Activated T-helper 17 cell treated with anti-CD3 and anti-CD28 coated beads, Interleukin-2, amount 50 U/mL, for 72 hours (primary cell): ENCODE measurements at places on chromosomes 12 and 14. TPM values are rescaled to one million over a fixed set of nuclear protein-coding genes. Genes with fewer than 3 reads are reported as not detected.

Gene TNS2
- total RNA-seq, result 4.6 TPM

Gene BBOF1
- total RNA-seq, result 0.91 TPM

Gene GALNT9
- 0.34 TPM for total RNA-seq

Gene SSTR1
- total RNA-seq, result not detected

Gene CD69
- total RNA-seq, result 51.8 TPM

Gene TAS2R30
- 4.0 TPM for total RNA-seq

Gene SLC10A1
- not detected for total RNA-seq

Gene IFI27L2
- total RNA-seq, result 58.5 TPM

Gene SYCP3
- total RNA-seq, result 0.30 TPM

Gene ARHGEF40
- total RNA-seq, result not detected

Gene PGAM5
- total RNA-seq, result 38.4 TPM

Gene CCDC197
- total RNA-seq, result not detected

Gene LACRT
- total RNA-seq, result not detected

Gene LRP1-AS
- total RNA-seq, result not detected

Gene ERBB3
- 0.56 TPM for total RNA-seq

Gene CABP1
- total RNA-seq, result 6.9 TPM

Gene OR4K5
- not detected for total RNA-seq

Gene AQP6
- total RNA-seq, result not detected

Gene CMA1
- 0.80 TPM for total RNA-seq

Gene PLCZ1
- total RNA-seq, result not detected

Gene SDR9C7
- total RNA-seq, result not detected

Gene GRIP1
- total RNA-seq, result 0.19 TPM

Gene AMN
- 2.3 TPM for total RNA-seq

Gene ZFHX2
- 2.3 TPM for total RNA-seq

Gene TAS2R9
- not detected for total RNA-seq

Gene BDKRB1
- not detected for total RNA-seq

Gene BLOC1S1
- 118 TPM for total RNA-seq

Gene SDSL
- total RNA-seq, result 0.69 TPM

Gene LTBR
- total RNA-seq, result 0.61 TPM

Gene SOCS4
- 17.5 TPM for total RNA-seq

Gene ETFBKMT
- 1.2 TPM for total RNA-seq

Gene CYP27B1
- total RNA-seq, result 14.4 TPM

Gene INHBC
- total RNA-seq, result not detected

Gene SIX1
- total RNA-seq, result not detected

Gene GYS2
- total RNA-seq, result not detected

Gene CCDC196
- not detected for total RNA-seq

Gene POC1B
- total RNA-seq, result 54.3 TPM

Gene PRIMA1
- total RNA-seq, result not detected

Gene AQP5
- total RNA-seq, result not detected

Gene GPR68
- total RNA-seq, result 36.8 TPM

Gene HCAR3
- not detected for total RNA-seq

Gene MYH6
- total RNA-seq, result 0.71 TPM

Gene IL26
- 8.0 TPM for total RNA-seq

Gene KIF5A
- 3.0 TPM for total RNA-seq

Gene P3H3
- not detected for total RNA-seq

Gene KCNA5
- total RNA-seq, result not detected

Gene ZNF605
- total RNA-seq, result 8.5 TPM

Gene CLEC4D
- not detected for total RNA-seq
